ENCODE measurements at places on chromosomes 5 and 9. TPM values are rescaled to one million over a fixed set of nuclear protein-coding genes. Genes with fewer than 3 reads are reported as not detected.

The NUP188 gene
- total RNA-seq, result 43.9 TPM

The DROSHA gene
- total RNA-seq, result 49.2 TPM

DNA sequence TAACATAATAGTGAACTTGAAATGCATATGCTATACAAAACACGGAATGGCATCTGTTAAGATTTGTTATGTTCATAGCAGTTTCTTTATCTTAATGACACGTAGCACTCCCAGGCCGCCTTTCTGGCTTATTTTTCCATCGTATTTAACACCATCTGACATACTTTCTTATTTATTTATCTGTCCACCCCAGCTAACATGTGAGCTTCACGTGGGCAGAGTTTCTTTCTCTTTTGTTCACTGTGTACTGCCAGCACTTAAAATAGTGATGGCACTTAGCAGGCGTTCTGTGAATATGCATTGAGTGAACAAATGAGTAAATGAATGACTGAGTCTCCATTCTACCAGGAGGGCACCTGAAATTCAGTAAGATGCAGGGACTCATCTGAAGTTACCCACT, 29.4 kb upstream of the SYNPO start:
- no peaks in the 10 kb centered on the region for H3K36me3 ChIP-seq
- H3K27ac ChIP-seq, result no peak overlapping the region

GRCh38 chr9:38278931-38279679, 113.4 kb upstream of the ALDH1B1 start:
- peak overlapping the region; percentile 49 for H3K27ac ChIP-seq
- H3K4me3 ChIP-seq, result no peak overlapping the region
- DNase-seq, result no peak
- no peaks in the 10 kb centered on the region for H3K4me1 ChIP-seq
- no peaks in the 10 kb centered on the region for H3K36me3 ChIP-seq
- no peaks in the 10 kb centered on the region for H3K27me3 ChIP-seq

GRCh38 chr5:72623936-72624335, 116.7 kb upstream of the ZNF366 start:
- H3K4me1 ChIP-seq, result no peaks in the 10 kb centered on the region
- H3K27me3 ChIP-seq, result no peaks in the 10 kb centered on the region
- H3K4me3 ChIP-seq, result no peak overlapping the region

Measured in colonic mucosa (tissue), 4 donors.